ENCODE measurements at places on chromosomes 2 and 18.
A peak's percentile ranks its signal among the peaks of the same experiment; 100 is the strongest.

- DNase-seq: no peak
Measured at GRCh38 chr18:25042641-25043051, 309.3 kb downstream of the ZNF521 start.

DNA sequence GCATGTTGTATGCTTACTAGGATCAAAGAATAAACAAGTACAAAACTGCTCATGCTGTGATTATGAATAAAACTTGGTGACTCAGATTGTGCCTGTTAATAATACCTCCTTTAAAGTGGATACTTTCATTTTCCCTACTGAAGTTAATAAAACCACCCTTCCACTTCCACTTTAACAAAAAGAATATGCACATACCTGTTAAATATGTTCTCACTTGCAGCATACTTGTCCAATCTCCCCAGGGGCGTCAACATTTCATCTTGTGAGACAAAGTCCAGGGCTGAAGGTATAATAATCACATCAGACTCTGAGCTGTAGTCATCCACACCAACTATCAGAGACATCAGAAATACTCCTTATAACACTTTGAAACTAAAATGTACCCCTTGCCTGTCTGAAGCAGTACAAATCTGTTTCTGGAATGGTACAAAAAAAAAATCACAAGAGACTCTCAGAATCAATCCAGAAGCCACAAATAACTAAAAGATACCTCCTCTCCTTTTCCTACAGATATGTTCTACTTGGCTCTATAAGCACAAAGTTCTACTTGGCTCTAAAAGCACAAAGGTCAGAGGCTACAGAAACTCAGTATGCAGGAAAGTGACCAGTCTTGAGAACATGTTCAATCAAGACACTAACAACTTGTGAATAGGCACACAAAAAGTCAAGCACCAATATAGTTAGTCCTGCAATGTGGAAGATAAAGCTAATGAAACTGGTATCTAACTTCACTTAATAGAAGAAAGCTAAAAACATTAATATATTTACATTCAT is 19.3 kb downstream of the PPP4R1 start:
- DNase-seq: no peak

GRCh38 chr2:134405611-134406081 is 151.8 kb downstream of the MGAT5 start:
- DNase-seq: no peak

DNA sequence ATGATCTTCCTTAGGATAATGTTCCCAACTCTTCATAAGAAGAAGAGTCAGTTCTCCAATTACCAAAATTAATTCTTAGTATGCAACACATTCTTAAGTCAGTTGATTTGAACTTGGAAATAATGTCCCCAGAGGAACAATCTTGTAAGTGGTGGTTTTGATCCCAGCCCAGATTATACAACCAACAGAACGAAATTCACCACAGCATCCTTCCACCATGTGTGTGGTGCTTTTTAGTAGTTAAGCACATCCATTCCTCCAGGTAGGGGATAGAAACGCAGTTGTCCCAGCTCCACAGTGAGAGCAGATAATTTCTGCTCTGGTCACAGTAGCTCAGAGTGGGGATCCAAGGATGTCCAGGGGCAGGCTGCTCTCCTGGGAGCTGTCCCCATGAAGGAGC is 161.7 kb upstream of the SLC39A10 start:
- DNase-seq: peak; percentile 77

DNA sequence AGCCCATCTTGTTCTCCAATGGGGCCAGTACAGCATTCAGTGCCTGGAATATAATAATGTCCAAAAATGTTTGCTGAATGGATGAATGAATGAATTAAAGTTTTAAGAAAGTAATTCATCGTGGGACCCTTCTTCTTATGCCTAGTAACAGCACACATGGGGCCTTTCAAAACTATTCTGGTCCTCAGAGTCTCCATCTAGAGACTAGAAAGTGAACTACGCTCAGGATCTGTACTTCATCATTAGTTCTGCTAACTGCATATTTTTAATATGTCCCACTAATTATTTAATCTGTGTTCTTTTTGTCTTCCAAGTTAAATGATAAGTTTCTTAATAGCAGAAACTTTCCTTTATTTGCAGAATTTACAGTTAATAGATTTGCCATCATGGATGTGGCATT is 172.5 kb downstream of the SMAD2 start:
- no peak for DNase-seq

DNA sequence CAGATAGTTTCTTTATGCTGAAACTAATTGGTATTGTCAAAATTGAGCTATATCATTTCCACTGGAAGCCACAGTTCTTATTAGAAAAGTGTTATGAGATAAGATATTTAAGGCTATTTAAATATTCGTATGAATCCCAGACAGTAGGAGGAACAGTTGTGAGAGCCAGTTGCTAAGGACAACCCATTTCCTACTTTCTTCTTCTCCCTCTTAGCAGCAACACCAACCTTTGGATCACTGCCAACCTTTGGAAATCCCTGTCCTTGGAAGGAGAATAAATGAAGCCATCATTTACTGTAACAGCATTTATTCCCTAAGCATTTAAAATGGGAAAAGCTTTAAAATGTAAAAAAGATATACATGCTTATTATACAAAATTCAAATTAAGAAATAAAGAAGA is 85.8 kb downstream of the PLCL1 start:
- DNase-seq: no peak

DNA sequence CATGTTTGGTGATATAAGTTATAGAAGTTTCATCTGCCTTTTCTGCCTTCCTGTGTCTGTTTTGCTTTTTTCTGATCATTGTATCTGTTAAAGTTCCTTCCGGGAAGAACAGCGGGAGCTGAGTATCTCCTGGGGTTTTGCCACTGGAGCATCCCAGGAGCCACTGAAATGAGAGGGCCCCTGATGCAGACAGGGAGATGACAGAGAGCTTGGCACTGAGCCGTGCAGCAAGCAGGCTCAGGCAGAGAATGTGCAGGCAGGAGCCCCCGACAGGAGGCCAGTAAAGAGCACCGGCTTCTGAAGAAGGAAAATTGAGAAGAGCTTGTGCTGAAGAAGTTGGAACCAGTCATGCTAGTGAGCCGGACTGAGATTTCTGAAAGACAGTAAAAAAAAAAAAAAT is 137.8 kb downstream of the TDRD15 start:
- no peak for DNase-seq

DNA sequence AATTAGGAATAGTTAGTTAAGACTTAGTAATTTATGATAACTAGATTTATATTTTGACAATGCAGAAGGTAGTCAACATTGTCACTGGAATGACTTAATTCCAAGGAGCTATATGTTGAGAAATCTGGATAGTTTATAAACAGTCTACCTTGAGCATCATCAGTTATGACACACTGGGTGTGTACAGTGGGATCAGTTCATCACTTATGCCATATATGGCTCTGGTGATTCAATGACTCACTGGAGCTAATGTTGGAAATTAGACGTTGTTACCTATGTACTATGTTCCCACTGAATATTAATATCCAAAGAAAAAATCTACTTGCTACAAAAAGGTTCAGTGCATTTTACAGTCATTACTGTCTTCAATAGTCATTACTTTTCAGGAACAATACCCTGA is 34.0 kb upstream of the ITPRID2 start:
- DNase-seq: no peak

DNA sequence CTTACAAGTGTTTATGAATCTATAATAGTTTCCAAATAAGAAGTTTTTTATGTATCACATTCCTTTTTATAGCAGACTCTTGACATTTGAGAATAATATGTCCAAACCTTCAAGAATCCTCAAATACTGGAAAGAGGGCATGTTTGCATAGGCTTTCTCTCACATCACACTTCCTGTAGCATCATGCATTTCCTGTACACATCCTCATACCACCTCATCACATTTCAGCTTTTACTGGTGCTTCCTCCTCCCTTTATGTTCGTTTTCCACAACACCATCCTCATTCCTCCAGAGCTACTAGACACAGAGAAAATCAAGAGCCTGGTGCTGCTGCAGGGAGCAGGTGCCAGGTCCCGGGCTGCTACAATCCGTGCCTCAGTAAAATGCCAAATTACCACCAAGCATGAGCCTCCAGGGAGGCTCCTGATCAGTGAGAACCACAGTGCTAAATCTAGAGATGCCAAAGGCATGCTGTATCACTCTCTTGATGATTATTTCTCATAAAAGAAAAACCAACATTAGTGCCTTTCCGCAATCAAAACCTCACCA is 137.7 kb upstream of the CYP1B1 start:
- DNase-seq: no peak

DNA sequence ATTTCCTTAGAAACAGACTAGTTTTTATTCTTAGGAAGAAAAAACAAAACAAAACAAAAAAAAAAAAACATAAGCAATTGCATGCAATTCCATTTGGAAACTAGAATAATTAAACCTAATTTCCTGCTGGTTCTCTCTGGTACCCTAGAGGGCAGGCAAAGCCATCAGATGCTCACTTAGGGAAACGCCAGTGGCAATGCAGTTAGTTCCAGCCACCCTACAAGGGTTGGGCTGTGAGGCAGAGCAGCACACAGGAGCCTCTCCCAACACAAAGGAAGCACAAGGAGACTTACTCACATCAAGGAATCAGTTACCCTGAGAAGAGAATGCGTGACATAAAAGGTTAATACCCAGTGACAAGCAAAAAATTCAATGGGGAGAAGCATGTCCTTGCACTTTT is 28.8 kb downstream of the CCDC93 start:
- DNase-seq: no peak

- no peak for DNase-seq
Measured at GRCh38 chr18:42583283-42583731, 532.2 kb downstream of the RIT2 start.

- no peak for DNase-seq
Measured at GRCh38 chr2:150126839-150127238, 360.6 kb downstream of the RND3 start.

DNA sequence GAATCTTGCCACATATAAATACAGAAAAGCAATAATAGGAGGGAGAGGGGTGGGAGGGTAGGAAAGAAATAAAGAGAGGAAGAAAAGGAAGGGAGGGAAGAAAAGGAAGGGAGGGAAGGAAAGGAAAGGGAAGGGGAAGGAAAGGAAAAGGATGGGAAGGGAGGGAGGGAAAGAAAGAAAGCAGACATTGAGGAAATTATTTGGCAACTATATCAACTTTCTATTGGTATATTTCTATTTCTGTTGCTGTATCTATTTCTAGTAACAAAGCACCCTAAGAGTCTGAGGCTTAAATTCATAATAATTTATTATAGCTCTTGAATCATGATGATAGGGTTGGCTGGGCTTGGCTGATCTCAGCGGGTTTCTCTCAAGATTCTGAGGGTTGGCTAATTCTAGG is 648.0 kb downstream of the CCDC85A start:
- no peak for DNase-seq

- DNase-seq: no peak
Measured at GRCh38 chr18:79962835-79963657, 1.4 kb upstream of the HSBP1L1 start.

GRCh38 chr2:12549641-12550040 is 167.1 kb upstream of the TRIB2 start:
- no peak for DNase-seq

GRCh38 chr2:71685941-71686611 is 232.7 kb downstream of the DYSF start:
- no peak for DNase-seq

DNA sequence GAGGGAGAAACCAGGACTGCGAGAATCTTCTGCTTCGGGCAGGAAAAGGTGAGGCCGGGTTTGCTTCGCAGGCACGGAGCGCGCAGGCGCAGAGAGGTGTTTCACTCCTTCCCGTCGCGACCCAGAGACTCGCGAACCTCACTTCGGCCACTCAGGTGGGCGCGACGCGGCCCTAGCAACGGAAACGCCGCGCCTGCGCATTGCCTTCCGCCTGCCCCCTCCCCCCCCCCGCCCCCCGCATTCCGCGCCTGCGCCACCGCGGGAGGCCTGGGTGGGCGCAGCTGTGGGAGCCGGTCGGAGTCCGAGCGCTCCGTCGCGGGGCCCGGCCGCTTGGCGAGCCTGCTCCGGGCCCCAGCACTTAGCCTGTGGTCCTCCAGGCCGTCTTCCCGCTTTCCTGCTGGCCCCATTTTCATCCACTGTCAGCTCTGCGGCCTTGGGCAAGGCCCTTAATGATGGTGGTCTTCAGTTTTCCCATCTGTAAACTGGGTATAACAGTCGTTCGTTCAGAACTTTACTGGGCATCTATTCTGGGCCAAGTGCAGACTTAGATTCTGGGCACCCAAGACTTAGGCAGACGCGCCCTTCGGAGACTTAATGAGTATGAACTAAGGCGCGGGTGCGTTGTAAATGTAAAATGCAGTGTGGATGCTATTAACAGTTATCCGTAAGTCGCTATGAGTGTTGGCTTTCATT is 62.1 kb upstream of the ACKR3 start:
- DNase-seq: no peak

GRCh38 chr2:119430023-119430498 is 1.6 kb upstream of the TMEM37 start:
- DNase-seq: no peak

GRCh38 chr2:143261986-143262385 is 132.8 kb downstream of the ARHGAP15 start:
- DNase-seq: peak; percentile 89

DNA sequence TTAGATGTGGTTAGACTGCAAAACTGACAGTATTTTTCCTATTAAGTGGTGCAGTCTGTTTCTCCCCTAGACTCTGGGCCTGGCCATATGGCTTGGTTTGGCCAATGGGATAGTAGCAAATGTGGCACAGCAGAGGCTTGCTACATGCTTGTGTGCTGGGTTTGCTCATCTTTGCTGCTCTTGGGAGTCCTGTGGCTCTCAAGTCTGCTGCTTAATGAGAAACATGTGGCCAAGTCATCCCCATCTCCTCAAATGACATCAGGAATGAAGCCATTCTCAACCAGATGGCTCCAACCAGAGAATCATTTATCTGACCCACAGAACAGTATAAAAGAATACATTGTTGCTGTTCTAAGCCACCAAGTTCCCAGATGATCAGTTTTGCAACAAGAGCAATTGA is 57.1 kb upstream of the PAX3 start:
- no peak for DNase-seq

GRCh38 chr18:62460851-62461300 is 61.9 kb upstream of the ZCCHC2 start:
- no peak for DNase-seq

GRCh38 chr2:240252191-240252871 is 111.9 kb upstream of the OTOS start:
- DNase-seq: no peak

DNA sequence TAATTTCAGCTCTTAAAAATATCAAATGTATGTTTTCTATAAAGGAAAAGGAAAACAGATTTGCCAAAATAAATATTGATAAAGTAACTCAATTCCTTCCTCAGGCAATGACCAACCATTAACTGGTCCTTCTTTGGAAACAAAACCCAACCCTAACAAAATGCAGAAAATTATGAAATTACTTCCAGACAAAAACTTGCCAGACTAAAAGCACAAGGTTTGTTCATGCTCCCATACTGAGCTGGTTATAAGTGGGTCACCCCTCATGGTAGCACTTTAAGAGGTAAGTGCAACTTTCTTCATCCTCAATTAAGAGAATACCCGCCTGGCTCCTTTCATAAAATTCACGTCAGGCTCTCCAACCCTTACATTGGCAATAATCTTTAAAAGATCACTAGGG is 31.1 kb upstream of the TTC32 start:
- no peak for DNase-seq

- no peak for DNase-seq
Measured at GRCh38 chr2:173122936-173123335, 47.3 kb downstream of the MAP3K20 start.

GRCh38 chr2:63737081-63737751 is 104.5 kb upstream of the UGP2 start:
- DNase-seq: no peak

Measured in DND-41 (cell line).